ENCODE measurements at places on chromosomes 13 and 19. TPM values are rescaled to one million over a fixed set of nuclear protein-coding genes. Genes with fewer than 3 reads are reported as not detected.

SPC24 gene
- 14.2 TPM for total RNA-seq

GFY gene
- total RNA-seq, result not detected

ZSWIM9 gene
- total RNA-seq, result 2.3 TPM

NCCRP1 gene
- not detected for total RNA-seq

OR10H1 gene
- not detected for total RNA-seq

CD33 gene
- total RNA-seq, result not detected

PRR22 gene
- 0.33 TPM for total RNA-seq

KLC3 gene
- total RNA-seq, result 0.43 TPM

LGALS4 gene
- 0.34 TPM for total RNA-seq

KCTD12 gene
- total RNA-seq, result 367 TPM

CBY2 gene
- total RNA-seq, result under 0.01 TPM

PSG1 gene
- not detected for total RNA-seq

PSG2 gene
- not detected for total RNA-seq

NLRP7 gene
- not detected for total RNA-seq

ZNF610 gene
- total RNA-seq, result 2.0 TPM

C19orf38 gene
- not detected for total RNA-seq

KLK4 gene
- not detected for total RNA-seq

OR4F17 gene
- total RNA-seq, result not detected

EFNB2 gene
- 83.2 TPM for total RNA-seq

PRODH2 gene
- not detected for total RNA-seq

GIPC3 gene
- total RNA-seq, result 1.2 TPM

NOP53 gene
- total RNA-seq, result 109 TPM

CD70 gene
- total RNA-seq, result not detected

IGFL1 gene
- total RNA-seq, result not detected

LYPD3 gene
- 1.1 TPM for total RNA-seq

KLK1 gene
- total RNA-seq, result not detected

RASGRP4 gene
- total RNA-seq, result not detected

IZUMO2 gene
- not detected for total RNA-seq

CD79A gene
- total RNA-seq, result 0.11 TPM

TPT1 gene
- 3,482 TPM for total RNA-seq

NCR1 gene
- not detected for total RNA-seq

All from dermis lymphatic vessel endothelial cell (primary cell).